ENCODE measurements at places on chromosomes 12 and 14.

DNA sequence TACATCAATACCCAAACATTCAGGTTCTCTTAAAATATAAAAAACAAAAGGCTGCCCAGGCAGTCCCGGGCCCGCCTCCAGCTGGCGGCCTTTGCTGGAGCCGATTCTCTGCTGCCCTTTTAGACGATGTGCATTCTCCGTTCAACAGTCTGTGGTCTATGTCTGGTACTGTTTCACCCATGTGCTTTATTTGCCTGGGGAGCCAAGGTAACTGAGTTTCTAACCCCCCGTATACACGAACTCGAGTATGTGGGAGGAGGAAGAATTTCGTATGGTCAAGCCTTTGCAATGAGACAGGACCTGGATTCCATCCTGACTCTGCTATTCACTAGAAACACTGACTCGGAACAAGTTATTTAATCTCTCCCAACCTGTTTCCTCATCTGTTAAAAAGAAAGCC is 54.1 kb upstream of the GPR68 start:
- DNase-seq: no peak

GRCh38 chr12:105331805-105332251 is 1.3 kb downstream of the C12orf75 start:
- no peak for DNase-seq

DNA sequence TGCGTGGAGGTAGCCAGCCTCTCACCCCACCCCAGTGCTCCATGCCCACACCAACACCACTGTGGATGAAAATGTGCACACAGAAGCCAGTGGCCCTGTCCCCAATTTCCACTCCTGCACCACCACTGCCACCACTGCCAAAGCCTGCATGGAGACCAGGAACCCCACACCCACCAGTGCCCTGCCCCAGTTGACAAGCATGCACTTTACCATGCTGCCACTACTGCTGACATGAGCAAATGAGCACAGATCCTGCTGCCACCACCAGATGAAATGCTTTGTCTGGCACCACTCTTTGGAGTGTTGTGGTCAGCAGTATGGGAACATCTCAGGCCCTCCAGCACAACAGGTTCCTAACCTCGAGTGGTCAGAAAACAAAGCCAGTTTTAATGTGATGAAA is 104.1 kb downstream of the ATXN7L3B start:
- DNase-seq: no peak

- DNase-seq: no peak
Observed at GRCh38 chr12:13350946-13351345, 154.4 kb downstream of the EMP1 start.

GRCh38 chr14:70597731-70598130 is 2.7 kb downstream of the MED6 start:
- DNase-seq: no peak

DNA sequence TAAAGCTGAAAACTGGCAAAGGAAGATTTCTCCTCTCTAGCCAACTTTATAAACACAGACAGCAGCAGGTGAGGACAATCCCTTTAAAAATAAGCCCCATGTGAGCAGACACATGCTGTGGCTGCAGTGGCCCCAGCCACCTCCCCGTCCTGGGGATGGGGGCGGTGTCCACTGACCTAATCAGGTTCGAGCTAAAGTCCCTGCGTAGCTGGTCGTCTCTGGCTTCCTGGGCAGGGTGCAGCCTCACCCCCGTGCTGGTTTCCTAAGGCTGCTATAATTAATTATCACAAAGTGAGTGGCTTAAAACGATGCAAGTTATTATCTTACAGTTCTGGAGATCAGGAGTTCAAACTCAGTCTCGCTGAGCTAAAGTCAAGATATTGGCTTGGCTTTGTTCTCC is 1.0 kb downstream of the BDKRB1 start:
- DNase-seq: no peak

DNA sequence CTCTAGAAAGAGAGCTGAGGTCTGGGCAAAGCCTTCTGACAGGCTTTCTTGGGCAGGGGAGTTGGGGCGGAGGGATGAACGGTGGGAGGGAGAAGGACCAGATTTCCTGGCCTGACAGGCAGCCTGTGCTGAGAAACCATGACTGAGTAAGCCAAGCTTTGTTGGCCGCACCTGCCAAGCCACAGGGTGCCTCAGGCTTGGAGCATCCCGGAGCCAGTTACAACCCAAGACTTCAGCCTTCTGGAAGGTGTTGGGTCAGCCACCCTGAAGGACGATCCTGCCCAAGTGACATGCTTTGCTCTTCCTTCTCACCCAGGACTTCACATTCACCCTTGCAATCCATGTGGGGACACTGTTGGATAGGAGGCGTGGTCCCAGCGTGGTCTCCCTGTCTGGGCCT is 21.0 kb upstream of the AQP2 start:
- no peak for DNase-seq

- no peak for DNase-seq
Observed at GRCh38 chr12:7150841-7151240, 20.7 kb downstream of the CLSTN3 start.

DNA sequence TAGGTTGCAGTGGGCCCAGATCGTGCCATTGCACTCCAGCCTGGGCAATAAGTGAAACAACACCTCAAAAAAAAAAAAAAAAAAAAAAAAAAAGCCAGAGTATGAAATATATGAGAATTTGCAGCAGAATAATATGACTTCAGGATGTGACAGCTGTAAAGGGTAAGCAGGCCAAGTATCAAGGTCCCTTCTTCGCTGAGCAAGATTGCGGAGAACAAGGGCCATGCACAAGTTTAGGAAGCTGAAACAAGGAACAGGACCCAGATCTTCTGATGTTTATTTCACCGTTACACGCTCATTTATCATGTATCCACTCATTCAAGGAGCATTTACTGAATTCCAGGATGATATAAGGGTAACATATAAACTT is 659 bp upstream of the FOXJ2 start:
- DNase-seq: no peak

GRCh38 chr12:97024393-97024792 is 117.3 kb downstream of the NEDD1 start:
- DNase-seq: no peak

GRCh38 chr12:15649347-15649746 is 139.8 kb downstream of the EPS8 start:
- DNase-seq: no peak

DNA sequence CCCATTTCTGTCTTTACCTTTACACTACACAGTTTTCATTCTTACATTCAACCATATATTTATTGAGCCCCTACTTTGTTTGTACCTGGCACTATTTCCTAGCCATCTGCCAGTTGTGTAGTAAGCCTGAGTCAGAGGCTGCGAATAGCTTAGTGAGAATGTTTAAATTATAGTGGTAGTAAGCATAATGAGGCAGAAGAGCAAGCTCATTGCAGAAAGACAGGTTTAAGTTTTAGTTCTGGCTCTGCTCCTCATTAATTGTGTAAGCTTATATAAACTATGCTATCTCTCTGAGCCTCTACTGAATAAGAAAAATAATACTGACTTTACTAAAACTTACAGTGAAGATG is 123.5 kb downstream of the NAV3 start:
- DNase-seq: no peak

GRCh38 chr14:101088714-101089113 is 185.2 kb upstream of the RTL1 start:
- DNase-seq: no peak

- no peak for DNase-seq
Observed at GRCh38 chr14:50260511-50260910, 29.1 kb upstream of the SOS2 start.

DNA sequence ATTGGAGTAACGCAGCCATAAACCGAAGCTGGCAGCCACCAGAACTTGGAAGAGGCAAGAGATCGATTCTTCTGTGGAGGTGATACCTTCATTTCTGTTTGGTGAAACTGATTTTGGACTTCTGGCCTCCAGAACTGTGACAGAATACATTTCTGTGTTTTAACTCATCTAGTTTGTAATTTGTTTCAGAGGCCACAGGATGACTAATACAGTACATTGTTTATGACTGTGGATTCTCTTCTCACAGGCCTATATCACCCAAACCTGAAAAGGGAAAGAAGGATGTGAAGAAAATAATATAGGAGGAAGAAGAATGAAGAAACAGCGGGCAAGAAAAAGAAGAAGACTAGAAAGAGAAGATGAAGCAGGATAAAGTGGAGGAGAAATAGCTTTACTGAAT is 263.8 kb upstream of the DIO2 start:
- DNase-seq: no peak

DNA sequence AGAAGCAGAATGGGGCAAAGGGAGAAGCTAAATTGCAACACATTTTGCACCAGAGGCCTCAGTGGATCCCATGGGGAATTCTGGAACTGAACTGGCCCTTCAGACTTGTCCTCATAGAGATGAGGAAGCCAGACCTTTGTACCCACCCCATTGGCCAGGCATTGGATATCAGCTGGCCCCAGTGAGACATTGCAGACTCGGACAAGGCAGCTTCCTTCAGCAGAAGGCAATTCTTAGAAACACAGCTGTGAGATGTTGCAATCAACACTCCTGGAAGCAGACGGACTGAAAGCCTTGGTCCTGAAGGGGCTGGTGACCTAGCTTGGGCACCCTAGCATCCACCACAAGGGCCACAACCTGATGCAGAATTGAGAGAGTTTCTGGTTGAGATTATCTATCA is 218.1 kb downstream of the MSRB3 start:
- no peak for DNase-seq

GRCh38 chr14:36454599-36455240 is 65.3 kb downstream of the NKX2-1 start:
- DNase-seq: no peak

GRCh38 chr14:98131406-98131805 is 1140.6 kb downstream of the BCL11B start:
- DNase-seq: no peak

DNA sequence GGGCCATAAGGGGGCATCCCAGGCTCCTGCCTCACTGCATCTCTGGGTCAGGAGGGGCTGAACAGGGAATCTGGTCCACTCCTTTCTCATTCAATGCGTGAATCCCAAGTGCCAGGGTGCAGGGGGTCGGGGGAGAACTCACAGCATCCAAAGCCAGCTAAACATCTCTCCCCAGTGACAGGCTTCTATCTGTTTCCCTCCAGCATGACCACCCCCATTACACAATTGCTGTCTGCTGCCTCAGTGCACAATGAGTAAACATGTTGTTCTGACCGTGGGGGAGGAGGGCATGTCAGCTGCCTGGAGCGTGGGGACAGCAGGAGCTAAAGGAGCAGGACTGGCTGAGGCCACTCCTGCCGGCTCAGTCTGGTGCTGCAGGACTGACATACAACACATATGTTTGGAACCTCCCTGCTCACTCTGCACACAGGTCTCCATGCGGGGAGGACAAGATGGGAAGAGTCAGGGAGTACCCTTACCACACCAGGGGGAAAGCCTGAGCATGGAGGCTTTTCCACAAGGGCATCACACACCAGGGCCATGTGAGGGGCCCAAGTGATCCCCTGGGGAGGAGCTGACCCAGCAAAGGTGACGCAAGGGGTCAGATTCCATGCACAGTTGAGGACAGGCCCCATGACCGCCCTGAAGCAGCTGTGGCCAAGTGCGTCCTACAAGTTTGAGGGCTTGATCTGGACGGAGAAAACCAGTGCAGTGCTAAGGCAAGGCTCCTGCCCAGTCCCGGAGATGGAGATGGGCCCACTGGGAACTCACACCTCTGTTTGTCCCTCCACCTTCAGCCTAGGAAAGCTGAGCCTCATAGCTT is 1.4 kb downstream of the TNS2 start:
- DNase-seq: no peak

- DNase-seq: no peak
Observed at GRCh38 chr12:111091051-111091450, 170.7 kb upstream of the MYL2 start.

DNA sequence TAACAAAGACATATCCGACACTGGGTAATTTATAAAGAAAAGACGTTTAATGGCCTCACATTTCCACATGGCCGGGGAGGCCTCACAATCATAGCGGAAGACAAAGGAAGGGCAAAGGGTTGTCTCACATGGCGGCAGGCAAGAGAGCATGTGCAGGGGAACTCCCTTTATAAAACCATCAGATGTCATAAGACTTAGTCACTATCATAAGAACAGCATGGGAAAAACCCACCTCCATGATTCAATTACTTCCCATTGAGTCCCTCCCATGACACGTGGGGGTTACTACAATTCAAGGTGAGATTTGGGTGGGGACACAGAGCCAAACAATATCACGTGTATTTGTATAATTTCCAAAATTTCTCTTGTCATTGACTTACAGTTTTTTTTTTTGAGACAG is 5.5 kb upstream of the LMNTD1 start:
- DNase-seq: no peak

DNA sequence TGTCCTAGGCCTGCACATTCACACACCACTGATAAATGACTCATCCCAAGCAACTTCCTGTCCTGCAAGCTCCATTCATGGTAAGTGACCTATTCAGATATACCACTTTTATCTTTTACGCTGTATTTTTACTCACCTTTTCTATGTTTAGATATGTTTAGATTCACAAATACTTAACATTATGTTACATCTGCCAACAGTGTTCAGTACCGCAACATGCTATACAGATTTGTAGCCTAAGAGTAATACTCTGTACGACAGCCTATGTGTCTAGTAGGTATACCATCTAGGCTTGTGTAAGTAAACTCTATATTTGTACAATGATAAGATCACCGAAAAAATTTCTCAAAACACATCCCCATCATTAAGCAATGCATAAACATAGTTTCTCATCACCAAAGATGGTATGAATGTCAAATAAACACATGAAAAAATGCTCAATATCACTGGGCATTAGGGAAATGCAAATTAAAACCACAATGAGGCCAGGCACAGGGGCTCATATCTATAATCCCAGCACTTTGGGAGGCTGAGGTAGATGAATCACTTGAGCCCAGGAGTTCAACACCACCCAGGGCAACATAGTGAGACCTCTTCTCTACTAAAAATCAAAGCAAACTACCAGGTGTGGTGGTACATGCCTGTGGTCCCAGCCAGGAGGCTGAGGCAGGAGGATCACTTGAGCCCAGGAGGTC is 20.7 kb downstream of the ATXN2 start:
- peak; percentile 70 for DNase-seq

DNA sequence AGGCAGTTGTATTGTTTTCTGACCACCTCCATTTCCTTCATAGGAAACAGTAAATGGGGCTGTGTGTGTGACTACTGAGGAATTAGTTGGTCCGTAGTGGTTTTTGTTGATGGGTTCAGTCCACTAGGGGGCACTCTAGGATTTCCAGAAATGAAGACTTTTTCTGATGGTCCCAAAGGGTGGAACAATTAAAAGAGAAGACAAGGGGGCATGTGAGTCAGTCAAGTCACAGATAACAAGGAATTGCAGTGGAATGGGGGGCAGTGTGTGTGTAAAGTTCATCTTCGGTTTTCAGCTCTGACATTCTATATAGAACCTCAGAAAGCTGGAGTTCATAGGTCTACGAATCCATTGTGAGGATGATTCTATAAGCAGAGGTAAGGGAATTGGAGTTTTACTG is 186.6 kb upstream of the OR4E1 start:
- DNase-seq: no peak

- DNase-seq: no peak
Observed at GRCh38 chr12:97797473-97797872, 334.9 kb downstream of the RMST start.

GRCh38 chr12:6970096-6970527 is 352 bp downstream of the PHB2 start:
- no peak for DNase-seq

- DNase-seq: no peak
Observed at GRCh38 chr14:55074662-55075061, 23.2 kb downstream of the MAPK1IP1L start.

- no peak for DNase-seq
Observed at GRCh38 chr12:6124411-6125309, at the start of gene VWF. TSS of gene VWF (minus strand) at chr12:6124670. CDS start at chr12:6123196, 1,474 bp downstream.

- DNase-seq: no peak
Observed at GRCh38 chr12:93139028-93139665, 210.1 kb upstream of the EEA1 start.

- no peak for DNase-seq
Observed at GRCh38 chr12:129927316-129927900, 23.6 kb upstream of the TMEM132D start.

GRCh38 chr12:49945394-49946080 is 5.0 kb upstream of the AQP2 start:
- DNase-seq: peak; percentile 12

Data from AG04449 (cell line).